ENCODE measurements at places on chromosomes 6 and 20.

DNA sequence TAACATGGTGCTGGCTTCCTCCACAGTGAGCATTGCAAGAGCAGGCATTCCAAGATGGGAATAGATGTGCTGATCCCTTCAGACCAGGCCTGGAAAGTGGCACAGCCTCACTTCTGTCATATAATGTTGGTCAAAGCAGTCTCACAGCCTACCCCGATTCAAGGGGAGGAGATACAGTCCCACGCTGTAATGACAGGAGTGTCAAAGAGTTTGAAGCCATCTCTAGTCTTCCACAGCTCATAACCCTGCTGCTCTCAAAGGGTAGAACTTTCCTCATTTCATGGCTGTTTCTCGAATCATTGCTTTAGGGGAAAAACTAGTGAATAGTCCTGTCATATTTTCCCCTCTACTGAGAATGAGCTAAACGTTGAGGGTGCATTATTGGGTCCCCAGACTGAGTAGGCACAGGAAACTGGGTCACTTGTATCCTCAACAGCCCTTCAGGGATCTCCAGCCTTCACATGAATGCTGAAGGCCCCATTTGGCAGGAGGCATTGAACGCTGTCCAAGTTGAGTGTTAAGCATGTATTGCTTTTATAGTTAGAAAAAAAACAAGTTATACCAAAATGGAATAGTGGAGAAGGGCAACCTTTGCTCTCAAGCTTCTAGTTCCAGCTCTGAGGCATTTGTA lies 27.3 kb downstream of the DTD1 start:
- DNase-seq, result no peak

DNA sequence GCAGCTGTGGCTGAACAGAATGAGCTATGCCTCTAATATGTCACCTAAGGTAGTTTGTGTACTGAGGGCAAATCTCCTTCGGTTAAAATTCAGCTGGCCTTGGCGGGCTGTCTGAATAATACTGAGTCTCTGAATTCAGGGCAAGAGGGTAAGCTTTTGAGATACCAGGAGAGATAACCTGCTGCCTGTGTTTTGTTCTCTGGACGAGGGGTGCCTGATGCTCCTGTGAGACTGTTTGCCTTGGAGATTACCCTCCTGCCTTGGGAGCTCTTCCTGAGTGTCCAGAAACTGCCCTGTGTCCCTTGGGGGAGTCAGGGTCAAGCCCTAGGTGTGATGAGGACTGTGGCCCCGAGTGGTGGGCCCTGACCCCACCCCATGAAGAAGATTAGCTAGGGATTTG lies 282.9 kb downstream of the KIF16B start:
- no peak for DNase-seq

GRCh38 chr20:48962421-48962820 lies 40.9 kb downstream of the ARFGEF2 start:
- DNase-seq, result no peak

DNA sequence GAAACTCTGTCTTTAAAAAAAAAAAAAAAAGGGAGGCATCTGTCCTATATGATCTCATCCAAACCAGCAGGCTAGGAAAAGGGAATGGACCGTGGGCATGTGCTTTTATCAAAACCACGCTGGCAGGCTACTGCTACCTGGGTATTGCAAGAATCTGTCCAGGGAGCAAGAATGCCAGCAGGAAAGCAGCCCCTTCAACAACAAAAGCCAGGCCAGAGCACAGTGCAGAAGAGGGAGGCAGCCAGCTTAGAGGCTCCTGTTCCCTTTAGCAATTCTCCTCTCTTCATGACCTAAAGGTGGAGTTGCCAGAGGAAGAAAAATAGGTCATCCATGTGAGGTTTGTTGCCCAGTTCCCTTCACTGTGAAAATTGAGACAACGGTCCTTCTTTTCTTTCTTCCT lies 18.2 kb downstream of the TBC1D20 start:
- no peak for DNase-seq

GRCh38 chr20:43755390-43755789 lies 28.6 kb upstream of the GTSF1L start:
- DNase-seq, result no peak

DNA sequence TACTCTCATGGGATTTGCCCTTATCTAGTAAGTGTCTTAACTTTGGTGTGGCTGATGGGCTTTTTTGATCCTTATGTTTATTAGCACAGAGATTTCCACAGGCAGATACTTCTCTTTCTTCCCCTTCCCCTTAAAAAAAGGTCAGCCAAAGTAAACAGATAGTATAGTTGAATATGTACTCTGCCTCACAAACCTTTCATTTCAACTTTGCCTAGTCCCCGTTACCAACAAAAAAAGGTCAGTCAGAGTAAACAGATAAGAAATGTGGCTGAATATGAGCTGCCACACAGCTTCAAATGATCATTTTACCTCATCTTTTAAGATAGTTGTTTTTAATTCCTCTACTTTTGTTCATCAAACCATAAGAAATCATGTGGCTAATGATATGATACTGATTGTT lies 34.1 kb upstream of the SLC35D3 start:
- DNase-seq, result no peak

DNA sequence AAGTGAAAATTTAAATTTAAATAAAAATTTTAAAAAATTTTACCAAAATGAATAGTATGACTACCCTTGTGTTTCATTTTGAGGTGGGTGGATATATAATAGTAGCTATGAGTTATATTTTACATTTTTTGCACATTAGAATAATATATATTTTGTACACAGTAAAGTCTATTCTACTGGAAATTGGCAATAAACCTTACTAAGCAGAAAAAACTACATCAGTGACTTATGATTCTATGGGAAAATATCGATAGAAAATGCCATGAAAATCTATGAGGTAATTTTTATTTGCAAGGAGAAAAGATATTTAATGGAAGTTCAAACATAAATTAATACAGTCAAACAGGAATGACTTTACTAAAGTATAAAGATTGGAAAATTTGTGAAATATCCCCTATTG lies 2.8 kb upstream of the TSPYL4 start:
- DNase-seq, result no peak

DNA sequence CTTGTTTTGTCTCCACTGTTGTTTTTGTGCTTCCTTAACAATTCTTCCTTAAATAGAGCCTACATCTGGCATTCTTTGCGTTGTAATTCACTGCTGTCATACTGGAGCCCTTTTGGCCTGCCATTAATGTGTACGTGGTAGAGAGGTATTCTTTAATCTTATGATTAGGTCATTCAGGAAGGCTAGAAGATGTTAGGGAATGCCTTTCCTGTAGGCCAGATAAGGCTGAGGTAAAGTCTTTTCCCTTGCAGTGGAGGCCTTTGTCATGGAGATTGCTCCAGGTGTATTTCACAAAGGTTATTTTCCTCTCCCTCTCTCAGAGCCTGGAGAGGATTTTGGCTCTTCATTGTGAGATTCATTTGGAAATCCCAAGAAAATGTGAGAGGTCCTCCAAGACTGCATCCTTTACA lies 146.9 kb downstream of the FUT9 start:
- no peak for DNase-seq

GRCh38 chr6:154847318-154847717 lies 114.1 kb downstream of the SCAF8 start:
- no peak for DNase-seq

- no peak for DNase-seq
These were observed 31.3 kb downstream of the PPP1R3G start for GRCh38 chr6:5116243-5116991.

- no peak for DNase-seq
These were observed 46.2 kb downstream of the PROKR2 start for GRCh38 chr20:5270603-5271002.

DNA sequence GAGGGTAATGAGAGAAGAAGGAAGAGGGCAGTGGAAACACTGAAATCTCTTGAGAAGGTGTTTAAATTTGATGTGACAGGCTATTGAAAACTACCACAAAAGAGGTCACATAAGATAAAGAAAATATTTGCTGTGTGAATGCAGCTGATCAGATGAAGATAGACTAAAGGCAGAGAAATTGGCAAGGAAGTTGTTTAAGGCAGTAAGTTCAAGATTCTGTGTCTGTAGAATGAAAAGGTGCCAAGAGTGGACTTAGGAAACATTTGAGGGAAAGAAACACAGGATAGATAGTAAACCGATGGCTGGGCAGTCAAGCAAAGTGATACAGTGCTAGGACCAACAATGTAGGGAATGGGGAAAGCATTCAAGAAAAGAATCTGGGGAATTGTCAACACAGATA lies 332.3 kb upstream of the MARCKS start:
- no peak for DNase-seq

DNA sequence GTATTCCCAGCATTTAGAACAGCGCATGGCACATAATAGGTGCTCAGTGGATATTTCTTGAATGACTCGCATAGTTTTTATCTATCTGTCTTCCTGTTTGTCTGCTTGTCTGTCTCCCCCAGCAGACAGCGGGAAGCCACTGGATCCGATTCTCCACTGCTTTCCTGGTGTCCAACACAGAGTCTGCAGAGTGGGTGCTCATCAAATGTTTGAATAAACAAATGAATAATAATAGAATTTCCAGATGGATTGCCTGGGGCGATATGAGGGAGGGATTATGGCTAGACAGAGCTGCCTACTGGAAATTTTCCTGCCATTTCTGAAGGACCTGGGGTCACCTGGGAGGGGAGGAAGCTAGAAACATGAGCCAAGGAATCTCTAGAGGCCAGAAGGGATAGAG lies 18.9 kb downstream of the CDH22 start:
- DNase-seq, result no peak

DNA sequence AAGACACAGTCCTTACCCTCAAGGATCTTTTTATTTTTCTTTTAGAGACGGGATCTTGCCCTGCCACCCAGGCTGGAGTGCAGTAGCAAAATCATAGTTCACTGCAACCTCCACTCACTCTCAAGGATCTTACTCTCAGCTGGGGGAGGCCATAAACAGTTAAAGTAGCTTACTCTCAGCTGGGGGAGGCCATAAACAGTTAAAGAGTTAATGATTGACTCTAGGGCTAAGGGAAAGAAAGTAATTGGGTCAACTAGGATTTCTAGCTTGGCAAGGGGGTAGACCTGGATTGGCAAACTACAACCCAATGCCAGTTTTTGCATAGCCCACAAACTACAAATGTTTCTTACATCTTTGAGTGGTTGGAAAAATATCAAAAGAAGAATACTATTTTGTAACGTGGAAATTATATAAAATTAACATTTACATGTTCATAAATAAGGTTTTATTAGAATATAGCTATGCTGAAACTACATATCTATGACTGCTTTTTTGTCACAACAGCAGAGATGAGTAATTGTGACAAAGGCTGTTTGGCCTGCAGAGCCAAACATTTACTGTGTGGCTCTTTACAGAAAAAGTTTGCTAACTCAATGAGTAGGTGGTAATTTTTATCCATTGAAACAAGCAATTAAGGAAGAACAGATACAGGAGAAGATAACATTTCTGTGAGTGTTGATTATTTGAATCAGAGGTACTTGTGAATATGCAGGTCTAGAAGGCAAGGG lies 46.4 kb downstream of the PTPRA start:
- DNase-seq, result no peak

DNA sequence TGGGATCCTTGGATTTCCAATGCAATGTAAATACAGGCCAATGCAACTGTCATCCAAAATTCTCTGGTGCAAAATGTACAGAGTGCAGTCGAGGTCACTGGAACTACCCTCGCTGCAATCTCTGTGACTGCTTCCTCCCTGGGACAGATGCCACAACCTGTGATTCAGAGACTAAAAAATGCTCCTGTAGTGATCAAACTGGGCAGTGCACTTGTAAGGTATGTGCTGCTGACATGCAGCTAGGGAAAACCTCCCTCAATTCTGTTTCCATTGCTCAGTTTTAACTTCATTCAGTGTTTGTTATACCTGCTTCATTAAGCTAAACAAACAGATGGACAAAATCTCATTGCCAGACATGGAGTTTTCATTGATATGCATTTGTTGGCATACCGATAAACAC lies 397.1 kb downstream of the ARHGAP18 start:
- no peak for DNase-seq

GRCh38 chr6:128275681-128276080 lies 244.7 kb downstream of the PTPRK start:
- DNase-seq, result no peak
